ENCODE measurements at places on chromosomes 11 and 22. TPM values are rescaled to one million over a fixed set of nuclear protein-coding genes. Genes with fewer than 3 reads are reported as not detected.

- no peak for DNase-seq
Measured at GRCh38 chr22:26724414-26724813, 67.0 kb downstream of the MIAT start.

GRCh38 chr11:134587345-134587744 is 175.3 kb upstream of the B3GAT1 start:
- DNase-seq: no peak

SSH3 gene
- polyA plus RNA-seq: 36.4 TPM

DNA sequence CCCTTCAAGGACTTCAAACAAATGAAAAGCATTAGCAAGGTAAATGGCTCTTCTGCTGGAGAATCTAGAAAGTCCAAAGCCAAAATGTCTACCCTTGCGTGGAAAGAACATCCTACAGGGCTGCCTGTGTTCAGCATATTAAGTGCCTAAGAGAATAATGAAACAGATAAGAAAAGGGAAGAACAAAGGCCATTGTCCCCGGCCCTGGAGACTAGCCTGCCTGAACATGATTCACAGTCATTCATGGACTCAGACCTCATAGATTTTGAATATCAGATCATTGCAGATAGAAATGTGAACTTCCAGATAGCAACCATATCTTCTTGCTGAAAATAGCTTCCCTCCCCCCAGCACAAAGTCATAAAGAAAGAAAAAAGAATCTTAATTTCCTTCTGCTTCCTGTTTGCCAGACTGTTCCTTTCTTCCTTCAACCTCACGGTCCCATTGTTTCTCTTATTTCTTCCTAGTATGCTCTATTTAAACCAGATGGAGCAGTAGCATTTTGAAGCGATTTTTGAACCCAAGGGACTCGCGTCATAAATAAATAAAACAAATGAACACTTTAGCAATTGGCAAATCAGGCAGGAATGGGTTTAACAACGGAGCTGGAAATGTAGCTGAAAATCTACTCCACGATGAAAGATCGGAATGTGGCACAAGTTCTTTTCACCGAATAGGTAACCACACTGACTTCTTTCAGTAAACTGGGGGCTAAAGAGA is 408.2 kb upstream of the CCDC90B start:
- peak; percentile 33 for DNase-seq

DNA sequence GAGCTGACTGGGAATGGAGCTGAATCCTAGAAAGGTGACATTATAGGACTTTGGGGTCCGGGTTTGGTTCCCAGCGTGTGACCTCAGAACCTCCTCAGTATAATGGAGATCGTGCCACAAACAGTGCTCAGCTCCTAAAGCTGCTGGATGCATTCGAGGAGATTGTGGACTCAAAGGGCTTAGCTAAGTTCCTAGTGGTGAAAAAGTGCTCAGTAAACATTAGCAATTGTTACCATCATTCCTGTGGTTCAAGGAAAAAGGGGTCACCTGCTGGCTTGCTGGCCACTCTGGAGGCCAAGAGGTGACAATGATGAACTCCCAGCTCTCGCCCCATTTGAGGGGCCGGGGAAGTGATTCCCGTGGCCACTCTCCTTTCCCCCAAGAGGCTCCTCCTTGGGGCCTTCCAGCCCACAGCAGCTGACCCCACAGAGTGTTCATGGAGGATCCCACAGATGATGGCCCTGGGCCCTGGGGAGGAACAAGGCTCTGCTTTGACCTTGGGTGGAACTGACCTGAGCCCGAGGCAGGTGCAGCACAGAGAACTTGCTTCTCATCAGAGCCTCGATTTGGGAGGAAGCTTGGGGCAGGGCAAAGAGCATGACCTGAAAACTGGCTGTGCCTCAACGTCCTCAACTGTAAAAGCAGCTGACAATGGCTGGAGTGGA is 40.1 kb downstream of the TRIM29 start:
- DNase-seq: no peak

NPAS4 gene
- polyA plus RNA-seq: 1.7 TPM

C22orf23 gene
- polyA plus RNA-seq: 0.73 TPM

OR5F1 gene
- polyA plus RNA-seq: not detected

DNA sequence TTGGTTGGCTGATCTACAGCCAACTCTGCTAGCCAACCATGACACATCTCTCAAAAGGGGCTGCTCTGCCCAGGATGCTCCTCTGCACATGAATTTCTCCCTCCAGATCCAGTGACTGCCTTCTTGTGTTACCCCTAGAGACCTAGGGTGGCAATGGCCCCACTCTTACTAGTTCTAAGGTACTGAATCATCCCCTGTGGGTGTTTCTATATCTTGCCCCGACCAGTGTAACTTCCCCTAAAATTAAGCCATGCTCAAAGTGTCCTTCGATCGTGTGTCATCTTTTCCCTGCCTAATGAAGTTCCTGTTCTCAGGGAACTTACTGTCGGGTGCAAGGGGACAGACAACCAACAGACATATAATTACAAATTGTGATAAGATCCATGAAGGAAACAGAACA is 113.3 kb downstream of the FAM76B start:
- no peak for DNase-seq

- no peak for DNase-seq
Measured at GRCh38 chr11:15940462-15941205, 415.7 kb downstream of the SOX6 start.
